ENCODE measurements at places on chromosomes 12 and 14. TPM values are rescaled to one million over a fixed set of nuclear protein-coding genes. Genes with fewer than 3 reads are reported as not detected.

DNA sequence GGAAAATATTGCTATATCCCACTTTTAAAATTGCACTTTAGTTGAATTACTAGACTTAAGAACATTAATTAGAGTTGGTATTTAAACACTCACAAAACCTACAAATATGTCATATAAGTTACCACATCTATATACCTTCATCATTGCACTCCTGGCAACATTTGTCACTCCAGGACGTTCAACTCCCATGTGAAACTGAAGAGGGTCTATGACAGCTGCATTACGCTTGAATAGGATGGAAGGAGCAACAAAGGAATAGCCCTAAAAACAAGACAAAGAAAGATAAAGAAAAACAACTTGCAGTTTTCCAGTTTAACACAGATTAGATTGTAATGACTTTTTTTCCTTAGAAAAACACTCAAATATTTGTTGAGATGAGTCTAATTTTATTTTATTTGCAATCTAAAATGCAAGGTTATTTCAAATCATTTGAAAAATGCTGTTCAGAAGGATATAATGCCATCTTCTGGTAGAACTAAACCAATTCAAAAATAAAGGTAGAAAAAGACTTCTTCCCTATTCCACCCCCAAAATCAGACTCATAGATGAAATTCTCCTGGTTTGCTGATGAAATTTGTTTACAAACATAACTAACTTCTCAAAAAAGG lies 84.3 kb upstream of the TTC7B start:
- no peak for DNase-seq

GRCh38 chr14:26088275-26088674 lies 509.6 kb downstream of the NOVA1 start:
- no peak for DNase-seq

GRCh38 chr14:23537351-23538049 lies 14.1 kb downstream of the ZFHX2 start:
- DNase-seq, result peak; percentile 63

PEX5 gene
- total RNA-seq, result 20.5 TPM

DNA sequence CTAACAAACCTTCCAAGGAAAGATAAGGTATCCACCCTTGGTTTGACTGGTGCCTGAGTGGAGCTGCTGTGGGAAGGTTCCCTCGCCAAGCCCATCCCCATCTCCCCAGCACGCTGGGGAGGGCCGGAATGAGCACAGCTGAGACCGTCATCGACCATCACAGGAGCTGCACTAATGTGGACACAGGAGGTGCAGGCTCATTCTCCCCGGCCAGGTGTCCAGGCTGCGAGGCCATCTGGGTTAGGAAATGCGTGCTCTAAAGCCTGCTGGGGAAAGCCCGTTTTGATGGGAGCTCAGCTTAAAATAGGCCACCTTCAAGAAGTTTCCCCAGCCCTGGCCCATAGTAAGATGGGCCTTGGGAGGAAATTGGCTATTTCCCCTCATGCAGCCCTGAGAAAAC lies 35.2 kb upstream of the FOXN3 start:
- no peak for DNase-seq
